Activated naive CD4-positive, alpha-beta T cell treated with anti-CD3 and anti-CD28 coated beads for 36 hours (primary cell): ENCODE measurements at places on chromosomes 16 and 17. TPM values are rescaled to one million over a fixed set of nuclear protein-coding genes. Genes with fewer than 3 reads are reported as not detected.

DNA sequence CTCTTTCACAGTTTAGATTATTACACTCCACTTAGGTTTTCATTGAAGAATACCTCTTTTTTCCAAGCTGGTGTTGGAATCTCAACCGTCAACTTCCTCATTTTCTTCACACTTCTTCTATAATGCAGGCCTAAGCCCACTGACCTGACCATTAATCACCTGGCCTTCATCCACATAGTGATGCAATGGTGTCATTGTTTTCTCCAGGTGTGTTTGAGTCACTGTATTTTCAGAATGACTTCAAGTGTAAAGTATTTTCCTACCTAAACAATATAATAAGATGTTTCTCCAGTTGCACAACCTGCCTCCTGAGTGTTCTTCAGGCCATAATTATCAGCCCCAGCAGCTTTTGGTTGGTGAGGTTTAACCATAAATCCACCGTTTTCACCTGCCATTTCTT lies 1675.1 kb downstream of the TP53TG3F start:
- no peaks in the 10 kb centered on the region for H3K4me1 ChIP-seq

GRCh38 chr17:5758651-5759050 lies 174.3 kb upstream of the NLRP1 start:
- H3K4me3 ChIP-seq: no peak overlapping the region
- H3K4me1 ChIP-seq: no peaks in the 10 kb centered on the region
- no peak overlapping the region for H3K27ac ChIP-seq
- DNase-seq: peak; percentile 7
- no peaks in the 10 kb centered on the region for H3K36me3 ChIP-seq
- peaks cover 28% of the 10 kb centered on the region for H3K27me3 ChIP-seq

GRCh38 chr16:69405326-69405725 lies 19.1 kb upstream of the CYB5B start:
- peaks cover 7% of the 10 kb centered on the region for H3K4me1 ChIP-seq
- no peaks in the 10 kb centered on the region for H3K36me3 ChIP-seq
- no peaks in the 10 kb centered on the region for H3K27me3 ChIP-seq

- no peaks in the 10 kb centered on the region for H3K36me3 ChIP-seq
These were observed 144.2 kb downstream of the ENGASE start for GRCh38 chr17:79218825-79219200.

Gene GHDC
- total RNA-seq: 9.0 TPM

DNA sequence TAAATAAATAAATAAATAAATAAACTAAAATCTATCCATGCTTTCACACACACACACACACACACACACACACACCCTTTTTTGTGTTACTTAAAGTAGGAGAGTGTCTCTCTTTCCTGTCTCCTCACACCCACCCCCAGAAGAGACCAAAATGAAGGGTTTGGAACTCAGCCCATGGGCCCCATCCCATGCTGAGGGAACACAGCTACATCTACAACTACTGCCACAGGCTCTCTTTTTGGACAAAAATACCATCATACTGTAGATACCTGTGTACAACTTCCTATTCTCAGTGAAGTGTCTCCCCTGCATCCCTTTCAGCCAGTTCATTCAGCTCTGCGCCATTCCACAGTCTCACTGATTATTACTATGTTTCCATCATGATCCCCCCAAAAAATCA lies 1.9 kb upstream of the HBA2 start:
- no peak overlapping the region for H3K4me3 ChIP-seq
- no peak for DNase-seq
- peaks cover 66% of the 10 kb centered on the region for H3K27me3 ChIP-seq

Gene TPSD1
- total RNA-seq: not detected

- H3K36me3 ChIP-seq: no peaks in the 10 kb centered on the region
- H3K4me1 ChIP-seq: no peaks in the 10 kb centered on the region
- DNase-seq: no peak
- H3K4me3 ChIP-seq: no peak overlapping the region
- H3K27me3 ChIP-seq: no peaks in the 10 kb centered on the region
These were observed 62.4 kb downstream of the RAB11FIP4 start for GRCh38 chr17:31453896-31454295.

Gene NXPH3
- 0.25 TPM for total RNA-seq

- peak overlapping the region; percentile 72 for H3K4me3 ChIP-seq
- peaks cover 2% of the 10 kb centered on the region for H3K27me3 ChIP-seq
- DNase-seq: peak; percentile 48
- H3K36me3 ChIP-seq: peaks cover 8% of the 10 kb centered on the region
These were observed 863 bp downstream of the ADCY9 start for GRCh38 chr16:4115209-4115948.

GRCh38 chr17:1888741-1889140 lies 58.9 kb downstream of the RPA1 start:
- no peak for DNase-seq
- H3K36me3 ChIP-seq: peaks cover 41% of the 10 kb centered on the region
- H3K27ac ChIP-seq: no peak overlapping the region
- no peaks in the 10 kb centered on the region for H3K27me3 ChIP-seq
- H3K4me1 ChIP-seq: no peaks in the 10 kb centered on the region
- H3K4me3 ChIP-seq: no peak overlapping the region

- no peaks in the 10 kb centered on the region for H3K36me3 ChIP-seq
- H3K27me3 ChIP-seq: peaks cover 17% of the 10 kb centered on the region
- DNase-seq: no peak
These were observed 44.4 kb upstream of the ANKFN1 start for GRCh38 chr17:56108811-56109284.

DNA sequence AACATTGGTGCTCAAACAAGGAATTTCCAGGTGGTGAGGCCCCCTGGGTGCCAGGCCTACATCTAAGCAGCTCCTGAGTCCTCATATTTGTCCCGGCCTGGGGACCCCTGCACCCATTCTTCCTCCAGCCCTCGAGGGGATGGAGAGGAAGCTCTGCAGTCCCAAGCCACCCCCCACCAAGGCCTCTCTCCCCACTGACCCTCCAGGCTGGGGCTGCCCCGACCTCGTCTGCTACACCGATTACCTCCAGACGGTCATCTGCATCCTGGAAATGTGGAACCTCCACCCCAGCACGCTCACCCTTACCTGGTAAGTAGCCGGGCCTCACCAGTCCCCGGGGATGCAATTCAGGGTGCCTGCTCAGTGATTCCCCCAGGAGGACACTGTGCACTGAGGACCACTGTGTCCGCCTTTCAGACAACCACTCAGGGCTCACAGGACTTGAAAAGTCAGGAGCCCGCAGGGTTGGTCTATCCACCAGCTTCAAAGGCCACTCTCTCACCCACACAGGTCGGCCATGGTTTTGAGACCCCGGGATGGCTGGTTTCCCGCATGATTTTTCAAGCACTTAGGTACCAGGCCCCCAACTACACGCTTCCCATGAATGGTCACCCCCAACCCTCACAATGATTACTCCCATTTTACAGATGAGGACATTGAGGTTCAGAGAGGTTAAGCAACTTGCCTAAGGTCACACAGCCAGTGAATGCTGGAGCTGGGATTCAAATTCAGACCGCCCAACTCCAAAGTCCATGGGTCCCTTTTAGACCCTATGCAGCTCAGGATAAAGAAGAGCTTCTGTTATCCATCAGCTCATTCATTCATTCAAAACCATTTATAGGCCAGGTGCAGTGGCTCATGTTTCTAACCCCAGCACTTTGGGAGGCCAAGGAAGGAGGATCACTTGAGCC lies 32.4 kb downstream of the IL21R start:
- no peak for DNase-seq
- H3K4me1 ChIP-seq: peaks cover 36% of the 10 kb centered on the region
- H3K4me3 ChIP-seq: no peak overlapping the region

Gene CYGB
- total RNA-seq: not detected

- no peak overlapping the region for H3K27ac ChIP-seq
- H3K4me3 ChIP-seq: no peak overlapping the region
- H3K27me3 ChIP-seq: no peaks in the 10 kb centered on the region
- no peak for DNase-seq
- no peaks in the 10 kb centered on the region for H3K36me3 ChIP-seq
These were observed 19.6 kb upstream of the ATP2A3 start for GRCh38 chr17:3983606-3984484.

DNA sequence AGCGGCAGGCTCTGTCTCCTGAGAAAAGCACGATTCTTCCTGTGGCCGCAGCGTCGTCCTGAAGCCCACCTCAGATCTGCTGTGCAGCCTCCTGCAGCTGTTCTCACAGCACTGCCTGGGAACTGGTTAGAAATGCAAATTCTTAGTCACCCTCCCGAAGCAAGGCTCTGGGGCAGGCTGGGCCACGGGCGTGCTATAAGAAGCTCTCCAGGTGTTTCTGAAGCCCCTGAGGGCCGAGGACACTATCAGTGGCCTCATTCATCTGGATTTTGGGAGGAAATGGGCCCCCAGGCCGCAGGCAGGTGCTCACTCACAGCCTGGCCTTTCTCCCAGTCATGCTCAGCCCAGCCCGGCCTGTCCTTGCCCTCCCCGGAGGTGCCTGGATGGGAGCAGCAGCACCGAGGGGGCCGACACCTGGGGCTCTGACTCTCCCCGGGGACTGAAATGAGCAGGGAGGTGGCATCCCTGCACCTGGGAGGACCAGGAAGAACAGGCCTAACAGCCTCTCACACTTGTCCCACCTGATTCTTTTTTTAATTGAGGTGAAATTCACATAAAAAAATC lies 10.4 kb upstream of the NLRC3 start:
- H3K27ac ChIP-seq: no peak overlapping the region
- H3K36me3 ChIP-seq: peaks cover 9% of the 10 kb centered on the region
- DNase-seq: no peak
- no peaks in the 10 kb centered on the region for H3K27me3 ChIP-seq

Gene C17orf78
- total RNA-seq: not detected

DNA sequence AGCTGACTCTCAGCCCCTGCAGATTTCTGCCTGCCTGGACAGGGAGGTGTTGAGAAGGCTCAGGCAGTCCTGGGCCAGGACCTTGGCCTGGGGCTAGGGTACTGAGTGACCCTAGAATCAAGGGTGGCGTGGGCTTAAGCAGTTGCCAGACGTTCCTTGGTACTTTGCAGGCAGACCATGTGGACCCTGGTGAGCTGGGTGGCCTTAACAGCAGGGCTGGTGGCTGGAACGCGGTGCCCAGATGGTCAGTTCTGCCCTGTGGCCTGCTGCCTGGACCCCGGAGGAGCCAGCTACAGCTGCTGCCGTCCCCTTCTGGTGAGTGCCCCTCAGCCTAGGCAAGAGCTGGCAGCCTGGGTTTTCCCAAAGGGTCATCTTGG lies 3.9 kb downstream of the GRN start:
- no peak overlapping the region for H3K27ac ChIP-seq
- peaks cover 3% of the 10 kb centered on the region for H3K27me3 ChIP-seq
- H3K4me3 ChIP-seq: no peak overlapping the region
- no peak for DNase-seq
- peaks cover 13% of the 10 kb centered on the region for H3K4me1 ChIP-seq
- peaks cover 5% of the 10 kb centered on the region for H3K36me3 ChIP-seq

Gene MPV17L
- not detected for total RNA-seq

GRCh38 chr17:73498886-73499554 lies 145.2 kb downstream of the SDK2 start:
- H3K36me3 ChIP-seq: no peaks in the 10 kb centered on the region
- no peak overlapping the region for H3K4me3 ChIP-seq
- no peaks in the 10 kb centered on the region for H3K27me3 ChIP-seq
- H3K27ac ChIP-seq: no peak overlapping the region

Gene SLFN13
- 30.1 TPM for total RNA-seq

GRCh38 chr17:7444682-7445618 lies at the start of gene CHRNB1:
Gene CHRNB1, plus strand, starts transcription at chr17:7445061. Its CDS starts 67 bp downstream, at chr17:7445128.
- H3K27ac ChIP-seq: no peak within 1 kb of the TSS
- peaks cover 35% of the 10 kb centered on the region for H3K4me1 ChIP-seq
- H3K36me3 ChIP-seq: peaks cover 5% of the 10 kb centered on the region
- peak within 1 kb of the TSS; percentile 68 for H3K4me3 ChIP-seq
- DNase-seq: peak; percentile 28
- peaks cover 60% of the 10 kb centered on the region for H3K27me3 ChIP-seq

Gene SLC4A1
- not detected for total RNA-seq

Gene C17orf100
- total RNA-seq: 0.99 TPM

- H3K4me3 ChIP-seq: no peak overlapping the region
- peaks cover 19% of the 10 kb centered on the region for H3K27me3 ChIP-seq
- no peaks in the 10 kb centered on the region for H3K36me3 ChIP-seq
- H3K27ac ChIP-seq: no peak overlapping the region
These were observed 515 bp downstream of the CBFA2T3 start for GRCh38 chr16:88976366-88977017.

DNA sequence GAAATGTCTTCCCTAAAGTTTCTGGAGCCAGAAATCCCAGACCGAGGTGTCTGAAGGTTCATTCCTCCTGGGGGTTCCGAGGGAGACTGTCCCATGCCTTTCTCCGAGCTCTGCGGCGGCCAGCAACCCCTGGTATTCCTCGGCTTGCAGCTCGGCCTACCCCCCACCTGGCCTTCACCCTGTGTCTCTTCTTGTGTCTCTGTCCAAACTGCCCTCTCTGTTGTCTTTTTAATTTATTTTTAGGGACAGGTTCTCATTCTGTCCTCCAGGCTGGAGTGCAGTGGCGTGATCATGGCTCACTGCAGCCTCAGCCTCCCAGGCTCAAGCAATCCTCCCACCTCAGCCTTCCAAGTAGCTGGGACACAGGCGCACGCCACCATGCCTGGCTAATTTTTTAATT lies 211.7 kb downstream of the SEC14L1 start:
- no peaks in the 10 kb centered on the region for H3K27me3 ChIP-seq
- no peak overlapping the region for H3K27ac ChIP-seq

Gene OR2C1
- not detected for total RNA-seq

DNA sequence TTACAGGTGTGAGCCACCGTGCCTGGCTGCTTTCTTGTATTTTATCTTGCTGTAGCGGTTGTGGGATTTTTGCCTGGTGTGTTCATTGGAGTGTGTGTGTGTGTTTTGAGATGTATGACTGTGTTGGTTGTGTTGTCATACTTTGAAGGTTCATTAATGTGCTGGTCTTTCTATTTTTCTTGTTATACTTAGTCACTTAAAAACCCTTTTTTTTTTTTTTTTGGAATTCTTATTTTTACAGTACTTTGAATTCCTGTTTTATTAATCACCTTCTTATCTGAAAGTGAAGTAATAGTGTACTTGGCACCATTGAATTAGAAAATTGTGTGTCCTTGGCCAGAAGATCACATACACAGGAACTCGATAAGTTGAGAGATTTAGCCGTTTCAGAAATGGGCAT lies 30.2 kb downstream of the TENT4B start:
- peaks cover 49% of the 10 kb centered on the region for H3K4me1 ChIP-seq
- no peak overlapping the region for H3K27ac ChIP-seq
- no peak for DNase-seq

DNA sequence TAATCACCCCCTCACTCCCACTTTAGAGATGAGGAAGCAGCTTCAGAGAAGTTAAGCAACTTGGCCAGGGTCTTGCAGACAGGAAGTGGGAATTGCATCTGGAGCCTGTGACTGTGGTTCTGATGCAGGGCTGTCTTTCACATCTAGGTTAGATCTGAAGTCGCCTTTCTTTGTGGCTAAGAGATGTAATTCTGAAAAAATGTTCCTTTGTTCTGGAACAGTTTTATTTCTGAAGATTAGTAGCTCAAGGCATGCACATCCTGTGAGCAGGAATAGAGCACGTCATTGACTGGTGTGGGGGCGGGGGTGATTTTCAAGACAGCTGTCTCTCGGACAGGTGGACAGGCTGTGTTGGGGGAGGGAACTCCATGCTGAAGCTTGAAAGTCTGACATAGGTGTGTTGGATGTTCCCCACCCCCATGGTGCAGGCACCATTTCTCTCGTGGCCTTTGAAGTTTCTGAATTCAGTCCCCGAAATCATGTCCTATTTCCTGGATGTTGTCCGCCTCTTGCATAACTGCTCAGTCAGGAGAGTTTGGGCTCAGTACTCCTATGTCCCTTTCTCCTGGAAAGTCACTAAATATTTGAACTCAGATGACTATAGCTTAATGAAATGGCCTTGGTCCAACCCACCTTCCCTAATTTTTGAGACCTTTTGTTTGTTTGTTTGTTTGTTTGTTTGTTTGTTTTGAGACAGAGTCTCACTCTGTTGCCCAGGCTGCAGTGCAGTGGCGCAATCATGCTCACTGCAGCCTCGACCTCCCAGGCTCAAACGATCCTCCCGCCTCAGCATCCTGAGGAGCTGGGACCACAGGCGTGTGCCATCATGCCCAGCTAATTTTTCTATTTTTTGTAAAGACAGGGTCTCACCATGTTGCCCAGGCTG lies 21.0 kb upstream of the HERPUD1 start:
- H3K4me3 ChIP-seq: no peak overlapping the region
- no peaks in the 10 kb centered on the region for H3K36me3 ChIP-seq
- peaks cover 27% of the 10 kb centered on the region for H3K4me1 ChIP-seq
- DNase-seq: peak; percentile 63

Gene NDRG4
- 3.6 TPM for total RNA-seq
